ENCODE measurements at places on chromosomes 2 and 18. TPM values are rescaled to one million over a fixed set of nuclear protein-coding genes. Genes with fewer than 3 reads are reported as not detected.

The IL36B gene
- not detected for total RNA-seq

The IL37 gene
- not detected for total RNA-seq

The GAREM2 gene
- not detected for total RNA-seq

The EFR3B gene
- total RNA-seq = 0.02 TPM

The HOXD10 gene
- 9.3 TPM for total RNA-seq

The CDK15 gene
- total RNA-seq = 7.0 TPM

The LYPD6B gene
- total RNA-seq = 28.8 TPM

The CDCA7 gene
- 16.6 TPM for total RNA-seq

The CXCR4 gene
- total RNA-seq = 0.12 TPM

The CIB4 gene
- total RNA-seq = not detected

The CHRNA1 gene
- not detected for total RNA-seq

Data from M059J (cell line).